Head of caudate nucleus (tissue), 42 donors: ENCODE measurements at places on chromosomes 12 and 14.

GRCh38 chr12:80912901-80913770, 24.6 kb downstream of the LIN7A start:
- no peak for DNase-seq

- DNase-seq: no peak
Observed at GRCh38 chr12:46005823-46006222, 15.4 kb upstream of the SCAF11 start.

GRCh38 chr14:35122696-35123387, 490 bp downstream of the PRORP start:
- DNase-seq: no peak

GRCh38 chr12:116749884-116750283, 11.8 kb downstream of the RNFT2 start:
- no peak for DNase-seq

- no peak for DNase-seq
Observed at GRCh38 chr14:82855912-82856391, 1322.3 kb upstream of the SEL1L start.

- DNase-seq: no peak
Observed at GRCh38 chr14:34170882-34171281, 220.0 kb upstream of the EGLN3 start.

- no peak for DNase-seq
Observed at GRCh38 chr12:41074473-41074769, 113.7 kb upstream of the PDZRN4 start.
